ENCODE measurements at places on chromosomes 16 and 17.

DNA sequence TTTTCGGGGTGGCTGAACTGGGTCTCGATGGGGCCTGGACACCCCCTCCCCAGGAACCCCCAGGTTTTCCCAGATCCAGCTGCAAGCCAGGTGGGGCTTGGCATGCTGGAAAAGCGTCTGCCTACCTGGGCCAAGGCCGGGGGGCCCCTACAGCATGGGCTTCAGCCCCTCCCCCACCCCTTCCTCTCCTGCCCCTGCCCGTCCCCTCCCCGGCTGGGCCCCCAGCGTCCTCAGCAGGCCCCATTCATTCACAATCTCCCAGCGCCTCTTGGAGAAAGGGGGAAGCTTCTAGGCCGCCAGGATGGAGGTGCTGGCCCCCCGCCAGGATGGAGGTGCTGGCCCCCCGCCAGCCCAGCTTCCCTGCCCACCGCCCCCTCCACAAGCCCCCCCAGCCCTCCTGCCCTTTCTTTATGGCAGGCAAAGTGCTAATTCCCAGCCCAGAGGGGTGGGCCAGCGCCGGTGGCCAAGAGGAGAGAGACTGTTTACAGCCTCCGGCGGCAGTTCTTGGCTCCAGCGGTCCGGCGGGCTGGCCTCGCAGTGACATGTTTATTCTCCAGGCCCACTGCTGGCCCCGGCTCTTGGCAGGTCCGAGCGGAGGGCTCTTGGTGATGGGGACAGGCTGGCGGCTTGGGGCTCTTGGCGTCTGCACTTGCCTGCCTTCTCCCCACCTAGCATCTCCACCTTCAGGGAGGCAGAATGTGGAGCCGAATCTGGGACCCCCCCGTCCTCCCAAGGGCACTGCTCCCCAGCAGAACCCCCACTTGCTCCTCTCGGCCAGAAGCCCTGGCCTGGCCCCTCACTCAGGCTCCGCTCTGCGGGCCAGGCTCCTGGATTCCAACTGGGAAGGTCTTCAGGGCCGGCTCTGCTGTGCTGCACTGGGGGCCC is 94.4 kb upstream of the CIBAR2 start:
- no peak for DNase-seq

GRCh38 chr17:68343976-68344375 is 52.7 kb downstream of the ARSG start:
- no peak for DNase-seq

GRCh38 chr16:8730335-8730915 is 56.0 kb downstream of the ABAT start:
- DNase-seq: no peak

DNA sequence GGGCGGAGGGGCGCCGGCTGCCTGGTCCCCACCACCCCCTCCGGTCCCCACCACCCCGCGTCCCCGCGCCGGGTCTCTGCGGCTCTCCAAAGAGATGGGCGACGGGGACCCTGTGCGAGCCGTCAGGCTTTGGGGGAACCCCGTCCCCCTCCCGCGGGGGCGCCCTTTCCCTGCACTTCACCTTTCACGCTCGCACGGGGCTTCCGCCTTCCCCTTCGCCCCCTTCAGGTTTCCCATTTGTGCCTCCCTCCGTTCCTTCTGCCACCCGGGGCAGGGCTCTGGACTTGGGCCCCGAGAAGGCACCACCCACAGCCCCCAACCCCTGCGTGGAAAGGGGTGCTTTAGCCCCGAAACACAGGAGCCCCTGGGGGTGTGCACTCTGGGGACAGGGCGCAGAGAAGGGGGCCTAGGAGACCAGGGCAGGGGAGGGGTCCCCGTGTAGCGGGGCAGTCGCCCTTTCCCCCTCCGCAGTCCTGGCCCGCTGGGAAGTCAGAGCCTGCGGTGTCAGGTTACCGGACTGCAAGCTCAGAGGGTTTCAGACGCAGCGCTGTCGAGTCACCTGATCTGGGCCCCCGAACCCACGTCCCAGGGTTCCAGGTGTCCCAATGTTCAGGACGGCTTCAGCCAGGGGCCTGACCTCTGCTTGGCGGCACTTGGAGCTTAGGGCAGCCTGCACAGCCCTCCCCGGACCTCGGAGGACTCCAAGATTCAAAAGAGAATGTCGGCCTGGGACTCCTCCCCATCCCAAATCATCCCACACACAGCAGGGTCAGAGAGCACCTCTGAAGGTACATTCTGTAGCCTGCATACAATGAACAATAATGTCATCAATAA is 6.7 kb upstream of the CCDC92B start:
- DNase-seq: no peak

DNA sequence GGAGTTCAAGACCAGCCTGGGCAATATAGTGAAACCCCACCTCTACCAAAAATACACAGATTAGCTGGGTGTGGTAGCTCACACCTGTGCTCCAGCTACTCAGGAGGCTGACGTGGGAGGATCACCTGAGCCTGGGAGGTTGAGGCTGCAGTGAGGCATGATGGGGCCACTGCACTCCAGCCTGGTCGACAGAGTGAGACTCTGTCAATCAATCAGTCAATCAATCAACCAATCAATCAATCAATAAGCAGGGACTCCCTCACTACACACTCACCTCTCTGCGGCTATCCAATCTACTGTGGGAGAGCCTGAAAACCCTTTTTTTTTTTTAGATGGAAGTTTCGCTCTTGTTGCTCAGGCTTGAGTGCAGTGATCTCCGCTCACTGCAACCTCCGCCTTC is 31.6 kb downstream of the CPSF4L start:
- no peak for DNase-seq

DNA sequence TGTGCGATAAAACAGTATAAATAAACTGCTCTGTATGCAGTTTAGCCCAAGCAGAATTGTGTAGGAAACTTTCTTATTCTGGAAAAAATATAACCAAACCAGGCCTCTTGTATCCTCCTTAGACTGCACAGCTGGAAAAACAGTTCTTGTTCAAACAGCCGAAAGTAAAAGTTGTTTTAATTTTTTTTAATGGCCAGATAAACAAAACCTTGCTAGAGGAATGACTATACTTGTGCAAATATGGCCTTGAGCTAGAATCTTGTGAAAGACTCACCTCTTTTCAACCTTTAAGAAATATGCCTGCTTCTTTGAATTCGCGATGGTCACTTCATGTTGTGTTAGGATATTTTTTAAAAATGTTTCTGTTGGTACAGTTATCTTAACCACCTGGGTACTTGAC is 114.5 kb upstream of the MAF start:
- DNase-seq: no peak

DNA sequence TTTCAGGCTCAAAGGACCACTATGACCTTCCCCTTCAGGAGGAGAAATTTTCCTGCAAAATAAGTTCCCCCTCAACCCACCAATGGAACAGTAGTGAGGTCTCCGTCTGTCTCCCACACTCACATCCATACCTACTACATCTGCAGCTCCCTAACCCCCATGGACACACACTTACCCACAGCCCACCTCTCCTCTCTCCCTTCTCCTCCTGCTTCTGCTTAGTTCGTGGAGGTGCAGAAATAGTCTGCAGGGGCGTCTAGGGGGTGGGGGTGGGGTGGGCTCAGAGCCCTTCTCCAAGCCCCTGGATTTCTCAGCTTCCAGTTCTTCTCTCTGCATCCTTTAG is 8.9 kb downstream of the HOXB4 start:
- no peak for DNase-seq

GRCh38 chr17:81428948-81429774 is 33.9 kb downstream of the BAHCC1 start:
- no peak for DNase-seq

- DNase-seq: no peak
Measured at GRCh38 chr17:6603744-6604325, 36.7 kb downstream of the KIAA0753 start.

DNA sequence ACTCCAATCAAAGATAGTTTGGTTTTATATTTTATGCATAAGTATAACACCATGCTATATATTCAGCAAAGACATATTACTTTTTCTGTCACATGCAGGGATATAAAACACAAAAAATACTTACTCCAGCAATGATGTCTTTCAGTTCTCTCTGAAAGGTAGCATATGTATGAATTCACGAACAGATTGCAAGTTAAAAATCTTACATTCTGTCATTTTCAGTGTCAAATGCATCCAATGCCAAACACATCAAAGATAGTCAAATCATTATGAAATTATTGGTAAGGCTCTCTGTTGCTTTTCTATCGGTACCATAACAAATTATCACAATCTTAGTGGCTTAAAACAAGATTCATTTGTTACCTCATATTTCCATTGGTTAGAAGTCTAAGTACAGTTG is 492.0 kb upstream of the KIF2B start:
- DNase-seq: no peak

DNA sequence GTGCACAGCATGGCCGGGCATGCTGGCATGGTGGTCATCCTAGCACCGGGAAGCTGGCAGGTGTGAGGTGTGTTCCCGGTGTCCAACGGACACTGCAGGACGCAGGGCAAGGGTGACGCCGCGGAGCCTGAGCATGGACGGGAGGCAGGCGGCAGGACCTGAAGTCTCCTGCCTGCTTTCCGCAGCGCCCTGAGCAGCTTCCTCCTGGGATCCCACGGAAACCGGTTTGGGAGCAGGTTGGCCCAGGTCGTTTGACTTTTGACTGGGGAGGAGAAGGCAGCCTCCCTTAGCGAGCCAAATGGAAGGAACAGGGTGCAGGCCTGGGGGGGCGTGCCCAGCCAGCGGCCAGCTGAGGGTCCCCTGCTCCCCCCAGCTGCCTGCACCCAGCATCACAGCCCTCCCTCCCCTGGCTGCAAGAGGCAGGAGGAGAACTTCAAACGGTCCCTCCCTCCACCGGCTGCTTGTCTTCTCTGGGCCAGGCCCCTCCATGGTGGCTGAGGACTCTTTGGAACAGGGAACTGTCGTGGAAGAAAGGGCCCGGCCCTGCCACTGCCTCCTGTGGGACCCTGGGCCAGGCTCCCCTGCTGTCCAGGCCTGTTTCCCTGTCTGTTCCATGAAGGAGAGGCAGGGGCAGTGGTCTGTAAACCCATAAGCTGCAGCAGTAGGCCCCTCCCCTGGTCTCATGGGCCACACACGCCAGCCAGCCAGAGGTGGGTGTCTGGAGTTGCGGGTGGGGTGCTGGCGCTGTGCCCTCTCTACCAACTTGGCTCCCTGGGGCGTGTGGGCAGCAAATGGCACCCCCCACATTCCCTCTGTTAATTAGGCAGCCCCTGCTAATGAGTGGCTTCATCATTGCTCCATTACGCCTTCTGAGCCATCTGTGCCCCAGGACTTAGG is 7.8 kb upstream of the ADGRG1 start:
- DNase-seq: no peak

- DNase-seq: no peak
Measured at GRCh38 chr17:56597495-56597990, 4.0 kb downstream of the NOG start.

DNA sequence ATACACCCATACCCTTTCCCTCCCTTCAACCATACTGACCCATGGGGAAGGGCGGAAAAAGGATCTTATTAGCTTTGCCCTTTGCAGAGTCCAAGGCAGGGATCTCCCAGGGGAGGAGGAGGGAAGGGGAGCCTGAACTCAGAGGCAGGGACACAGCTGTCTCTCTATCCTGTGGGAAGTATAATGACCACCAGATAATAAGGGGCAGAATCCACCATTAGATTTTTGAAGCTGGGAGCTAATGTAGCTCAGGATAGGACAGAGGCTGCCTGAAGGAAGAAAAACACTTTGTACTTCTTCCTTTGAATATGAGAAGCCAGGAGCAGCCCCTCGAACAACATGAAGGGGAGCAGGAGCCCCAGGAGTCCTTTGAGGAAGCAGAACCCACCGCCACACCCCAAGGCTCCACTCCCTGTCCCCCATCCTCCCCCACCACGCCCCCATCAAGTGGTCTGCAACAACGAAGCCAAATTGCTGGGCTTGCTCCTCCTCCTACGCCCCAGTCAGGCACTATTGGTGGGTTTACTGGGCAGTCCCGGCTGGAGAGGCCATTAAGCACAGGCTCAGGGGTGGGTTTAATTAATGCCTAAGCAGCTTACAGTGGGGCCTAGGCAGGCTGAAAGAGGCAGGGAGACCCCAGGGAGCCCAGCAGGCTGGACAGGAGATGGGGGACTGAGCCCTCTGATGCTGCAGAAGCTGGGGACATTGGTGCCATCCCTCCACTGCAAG is 5.3 kb downstream of the MPP2 start:
- no peak for DNase-seq
